ENCODE measurements at places on chromosomes 7 and 10.
A peak's percentile ranks its signal among the peaks of the same experiment; 100 is the strongest.

DNA sequence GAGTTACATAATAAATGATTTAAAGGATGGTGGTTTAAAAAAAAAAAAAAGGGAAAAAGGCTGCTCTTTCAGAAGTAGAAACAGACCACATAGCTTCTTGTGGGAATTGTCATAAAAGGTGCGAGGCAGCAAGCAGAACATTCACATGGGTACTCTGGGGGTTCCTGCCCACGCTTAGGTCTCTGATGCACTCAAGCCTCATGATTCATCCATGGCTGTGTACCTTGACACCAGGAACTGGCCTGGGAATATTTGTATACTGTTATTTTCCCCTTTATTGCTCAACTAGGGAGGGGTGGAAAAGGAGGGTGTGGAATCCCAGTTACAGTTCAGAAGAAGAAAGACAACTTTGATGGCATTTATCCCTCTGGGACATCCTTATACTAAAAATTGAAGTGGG, 4.0 kb downstream of the PON2 start:
- peak; percentile 95 for DNase-seq

- DNase-seq, result peak; percentile 57
These were observed 461.4 kb downstream of the GRM8 start for GRCh38 chr7:126791306-126791705.

- peak; percentile 36 for DNase-seq
These were observed 482 bp upstream of the ACTR3C start for GRCh38 chr7:150323682-150324372.

DNA sequence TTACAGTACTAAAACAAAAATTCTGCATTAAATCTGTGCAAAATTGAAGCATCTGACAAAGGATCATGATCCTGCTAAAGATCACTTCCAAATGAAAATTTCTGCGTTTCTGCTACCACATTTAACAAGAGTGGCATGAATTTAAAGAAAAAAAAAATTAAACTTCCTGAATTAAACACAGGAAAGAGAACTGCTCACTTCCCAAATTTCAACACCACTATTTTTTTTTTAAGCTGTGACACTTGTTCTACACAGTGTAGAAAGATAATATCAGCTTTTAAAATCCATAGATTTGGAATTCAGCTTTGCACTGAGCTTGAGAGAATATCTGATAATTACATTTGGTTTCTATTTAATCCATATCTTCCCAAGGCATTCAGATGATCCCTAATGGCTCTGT, 73.6 kb downstream of the EPC1 start:
- DNase-seq, result no peak

DNA sequence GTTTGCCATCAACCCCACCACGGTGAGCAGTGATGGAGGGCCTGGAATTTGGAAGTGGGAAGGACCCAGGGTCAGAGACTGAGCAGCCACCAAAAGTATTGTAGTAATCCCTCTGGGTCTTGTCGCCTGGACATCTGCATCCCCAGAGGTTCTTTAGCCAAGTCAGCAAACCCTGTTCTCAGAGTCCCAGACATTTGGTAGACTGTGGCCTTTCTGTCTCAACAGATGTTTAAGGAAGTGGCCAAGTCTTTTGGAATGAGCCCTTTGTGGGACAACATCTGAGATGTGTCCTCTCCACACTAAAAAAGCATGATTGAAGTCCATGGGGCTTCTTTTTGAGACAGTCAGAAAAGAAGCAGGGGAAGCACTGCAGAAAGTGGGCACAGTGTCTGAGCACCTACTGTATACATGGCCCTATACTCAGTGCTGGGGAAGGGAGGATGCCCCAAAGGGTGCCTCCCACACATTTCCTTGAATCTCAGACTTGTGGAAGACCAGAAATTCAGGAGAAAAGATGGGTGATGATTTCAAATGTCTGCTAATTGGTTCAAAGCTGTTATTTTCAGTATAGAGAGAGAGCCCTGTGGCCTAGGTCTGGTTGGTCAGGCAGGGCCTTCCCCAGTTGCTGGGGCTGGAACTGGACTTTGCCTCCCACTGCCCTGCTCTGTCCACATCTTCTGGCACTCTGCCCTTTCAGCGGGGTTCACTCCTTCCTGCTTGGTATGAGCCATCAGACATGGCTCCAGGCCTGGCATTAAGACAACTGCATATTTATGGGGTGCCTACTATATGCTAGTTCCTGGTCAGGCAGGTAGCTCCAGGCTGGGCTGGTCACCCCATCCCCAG, 26.5 kb upstream of the VSIR start:
- peak; percentile 12 for DNase-seq

DNA sequence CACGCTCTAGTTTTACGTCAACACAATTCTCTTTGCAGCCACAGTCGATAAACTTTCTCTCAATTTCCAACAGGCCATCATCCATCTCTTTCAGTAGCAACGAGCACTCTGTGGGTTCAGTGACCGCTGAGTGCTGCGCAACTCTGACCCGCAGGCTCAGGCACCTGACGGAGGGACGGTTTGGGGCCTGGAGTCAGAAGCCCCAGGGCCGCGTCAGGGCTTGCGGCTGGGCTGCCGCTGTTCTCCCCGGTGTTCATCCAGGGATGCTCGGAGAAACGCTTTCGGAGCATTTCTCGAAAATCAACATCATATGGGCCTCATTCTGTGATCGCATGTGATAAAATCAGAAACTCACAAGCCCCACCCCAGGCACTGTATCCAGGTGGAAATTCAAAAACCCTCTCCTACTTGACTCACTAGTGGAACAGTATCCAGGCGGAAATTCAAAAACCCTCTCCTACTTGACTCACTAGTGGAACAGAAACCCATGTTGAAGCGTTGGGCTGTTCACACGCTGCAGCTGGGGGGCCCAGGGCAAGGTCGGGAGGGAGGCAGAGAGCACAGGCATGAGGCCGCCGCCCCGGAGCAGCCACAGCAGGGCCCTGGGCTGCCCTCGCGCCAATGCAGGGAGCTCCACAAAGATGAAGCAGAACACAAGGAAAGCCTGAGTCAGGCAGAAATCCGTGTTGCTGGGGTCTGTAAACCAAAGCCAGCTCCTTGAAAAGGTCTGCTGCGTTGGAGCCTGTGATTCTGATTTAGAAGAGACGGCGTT, 73.3 kb upstream of the NKX6-2 start:
- DNase-seq, result no peak

- DNase-seq, result no peak
These were observed 52.6 kb downstream of the ZNF37A start for GRCh38 chr10:38146579-38147333.

- no peak for DNase-seq
These were observed 8.4 kb downstream of the RAB18 start for GRCh38 chr10:27512548-27512947.

GRCh38 chr10:4344492-4344994, 481.5 kb upstream of the AKR1E2 start:
- peak; percentile 99 for DNase-seq

- no peak for DNase-seq
These were observed 189.2 kb downstream of the SEMA3D start for GRCh38 chr7:84997626-84998025.

All from MCF 10A (cell line).